ENCODE measurements at places on chromosomes 11 and 22.

- DNase-seq = no peak
Measured at GRCh38 chr22:40678493-40679248, 613 bp upstream of the MCHR1 start.

DNA sequence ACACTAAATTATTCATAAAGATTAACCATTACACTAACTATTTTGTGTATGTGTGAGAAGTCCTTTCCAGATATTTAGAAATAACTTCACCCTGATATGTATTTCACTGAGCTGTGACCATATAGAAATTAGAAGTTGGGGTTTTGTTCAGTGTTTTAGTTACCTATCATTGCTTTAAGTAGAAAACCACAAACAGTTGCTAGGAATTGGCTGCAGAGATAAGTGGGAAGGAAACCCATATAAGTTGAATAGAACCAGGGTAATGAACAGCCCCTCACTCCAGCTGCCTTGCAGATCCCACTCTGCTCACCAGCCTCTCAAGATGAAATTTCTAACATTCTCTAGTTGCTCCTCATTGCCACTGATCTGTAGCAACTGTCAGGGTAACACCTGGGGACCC lies 10.3 kb downstream of the SRSF8 start:
- DNase-seq = no peak

DNA sequence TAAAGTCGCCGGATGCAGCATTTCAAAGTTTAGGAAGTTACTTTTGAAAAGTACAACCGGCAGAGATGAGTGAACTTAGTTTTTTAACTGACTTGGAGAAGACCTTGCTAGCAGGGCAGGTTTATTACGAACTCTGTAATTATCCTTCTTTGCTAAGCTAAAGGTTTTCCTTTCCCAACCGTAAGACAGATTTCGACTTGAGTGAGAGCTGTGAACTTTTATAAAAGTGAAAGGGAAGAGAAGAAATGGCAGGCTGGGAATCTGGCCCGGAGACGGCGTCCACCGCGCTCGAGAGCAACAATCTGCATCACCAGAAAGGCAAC lies 659 bp upstream of the TEAD1 start:
- DNase-seq = no peak

GRCh38 chr11:123558536-123559315 lies 95.7 kb downstream of the SCN3B start:
- no peak for DNase-seq

DNA sequence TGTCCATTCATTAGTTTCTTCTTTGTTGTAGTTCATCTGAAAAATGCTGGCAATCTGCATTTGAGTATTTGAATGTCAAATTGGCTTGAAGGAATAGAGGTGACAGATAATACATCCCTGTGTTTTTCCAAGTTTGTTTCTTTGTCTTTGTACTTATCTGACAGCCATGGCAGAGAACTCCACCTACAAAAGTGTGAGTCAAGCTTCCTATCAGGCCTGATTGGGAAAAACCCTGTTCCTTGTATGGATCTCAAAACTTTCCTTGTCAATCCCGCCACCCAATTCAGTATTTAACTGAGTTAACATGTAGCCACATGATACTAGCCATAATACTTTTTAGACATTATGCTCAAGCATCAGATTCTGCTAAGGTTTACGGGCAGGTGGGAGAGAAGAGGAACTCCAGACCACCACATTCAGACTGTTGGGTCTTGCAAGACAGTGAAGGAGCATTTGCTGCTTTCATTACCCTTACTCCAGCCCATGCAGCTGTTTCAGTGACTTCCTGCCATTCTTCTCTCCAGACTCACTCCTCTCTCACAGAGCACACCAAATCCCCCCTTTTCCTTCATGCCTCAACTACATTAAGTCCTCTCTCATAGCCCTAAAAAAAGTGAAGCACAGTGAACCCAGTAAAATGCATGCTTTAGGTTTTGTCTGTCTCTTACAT lies 65.9 kb downstream of the BLID start:
- DNase-seq = no peak

DNA sequence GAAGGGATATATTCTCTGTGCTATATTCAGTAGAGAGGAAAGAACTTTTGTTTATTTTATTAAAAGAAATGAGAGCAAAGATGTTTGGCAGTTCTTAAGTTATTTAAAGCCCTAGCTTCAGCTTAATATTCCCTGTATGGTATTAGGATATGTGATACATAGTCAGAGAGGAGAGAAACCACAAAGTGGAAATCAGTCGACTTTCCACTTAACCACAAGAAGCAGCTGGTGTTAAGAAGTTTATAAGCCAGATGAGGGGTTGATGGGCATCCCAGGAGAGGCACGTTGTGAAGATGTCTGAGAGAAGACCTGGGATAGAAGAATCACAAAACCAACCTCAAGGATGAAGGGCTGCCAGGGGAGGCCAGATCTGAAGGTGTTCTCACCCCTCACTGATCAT lies 23.3 kb upstream of the PHF21B start:
- DNase-seq = no peak

DNA sequence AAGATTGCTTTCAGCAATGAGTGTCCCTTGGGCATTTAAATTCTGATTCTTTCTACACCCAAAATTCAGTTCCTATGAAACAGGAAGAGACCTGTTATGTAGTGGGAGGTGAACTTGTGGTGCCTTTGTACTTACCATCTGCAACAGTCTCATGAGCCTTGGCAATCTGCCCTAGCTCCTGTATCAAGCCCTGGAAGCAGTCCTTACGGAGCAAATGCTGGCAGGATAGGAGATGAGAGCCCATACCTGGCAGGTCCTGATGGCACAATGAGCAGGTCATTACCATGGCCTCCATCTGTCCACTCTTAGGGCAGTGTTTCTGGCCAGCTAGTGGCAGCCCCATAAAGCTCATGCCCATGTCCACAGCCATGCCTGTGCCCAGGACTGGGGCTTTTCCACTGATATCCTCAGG lies 10.8 kb downstream of the TRIM66 start:
- no peak for DNase-seq

DNA sequence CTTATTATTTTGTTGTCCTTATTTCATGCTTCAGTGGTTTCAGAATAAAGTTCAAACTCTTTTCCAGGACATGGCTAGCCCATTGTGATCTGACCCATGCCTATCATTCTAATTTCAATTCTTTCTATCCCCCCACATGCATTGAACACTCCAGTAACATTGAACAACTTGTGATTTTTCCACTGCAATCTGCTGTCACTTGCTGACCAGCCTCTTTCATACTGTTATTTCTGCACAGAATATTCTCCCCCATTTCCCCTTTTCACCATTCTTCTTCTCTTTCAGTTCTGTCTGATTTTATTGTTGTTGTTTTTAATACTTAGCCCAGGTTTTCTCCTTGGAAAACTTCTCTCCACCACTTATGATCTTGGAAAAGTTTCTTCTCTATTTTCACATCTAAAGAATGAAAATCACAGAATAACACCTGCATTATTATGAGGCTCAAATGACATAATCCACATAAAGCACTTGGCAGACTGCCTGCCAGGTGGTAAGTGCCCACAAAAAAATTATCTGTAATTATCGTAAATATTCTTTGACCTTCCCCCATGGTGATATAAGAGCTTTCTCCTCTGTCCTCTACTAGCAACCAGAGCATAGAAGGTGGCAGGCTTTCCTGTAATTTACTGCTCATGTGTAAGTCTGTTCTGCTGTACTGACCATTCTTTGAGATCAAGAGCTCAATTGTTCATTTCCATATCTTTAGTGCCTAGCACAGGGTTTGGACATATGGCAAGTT lies 51.9 kb upstream of the EED start:
- DNase-seq = no peak

DNA sequence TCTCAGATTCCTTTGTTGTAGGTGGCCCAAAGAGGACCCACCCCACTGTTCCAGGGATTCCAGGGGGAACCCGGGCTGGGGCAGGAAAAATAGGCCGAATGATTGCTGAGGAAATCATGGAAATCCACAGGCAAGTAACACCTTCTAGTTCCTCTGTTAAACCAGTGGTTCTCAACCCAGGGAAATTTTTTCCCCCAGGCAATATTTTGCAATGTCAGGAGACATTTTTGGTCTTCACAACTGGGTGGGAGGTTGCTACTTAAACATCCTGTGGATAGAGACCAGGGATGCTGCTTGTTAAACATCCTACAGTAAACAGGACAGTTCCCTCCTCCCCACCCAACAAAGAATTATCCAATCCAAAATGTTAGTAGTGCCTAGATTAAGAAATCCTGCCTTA lies 84.7 kb downstream of the BTBD10 start:
- DNase-seq = peak; percentile 24

- peak; percentile 94 for DNase-seq
Measured at GRCh38 chr11:96162816-96163499, 180.0 kb downstream of the MAML2 start.

- DNase-seq = no peak
Measured at GRCh38 chr11:81963018-81963417, 770.6 kb downstream of the FAM181B start.

Measured in EH (cell line).